Activated effector memory CD4-positive, alpha-beta T cell treated with Interleukin-2 at 50 U/mL for 16 hours (primary cell): ENCODE measurements at places on chromosomes 1 and 21.

GRCh38 chr1:93763704-93764365 is 82.2 kb upstream of the BCAR3 start:
- no peak for DNase-seq

DNA sequence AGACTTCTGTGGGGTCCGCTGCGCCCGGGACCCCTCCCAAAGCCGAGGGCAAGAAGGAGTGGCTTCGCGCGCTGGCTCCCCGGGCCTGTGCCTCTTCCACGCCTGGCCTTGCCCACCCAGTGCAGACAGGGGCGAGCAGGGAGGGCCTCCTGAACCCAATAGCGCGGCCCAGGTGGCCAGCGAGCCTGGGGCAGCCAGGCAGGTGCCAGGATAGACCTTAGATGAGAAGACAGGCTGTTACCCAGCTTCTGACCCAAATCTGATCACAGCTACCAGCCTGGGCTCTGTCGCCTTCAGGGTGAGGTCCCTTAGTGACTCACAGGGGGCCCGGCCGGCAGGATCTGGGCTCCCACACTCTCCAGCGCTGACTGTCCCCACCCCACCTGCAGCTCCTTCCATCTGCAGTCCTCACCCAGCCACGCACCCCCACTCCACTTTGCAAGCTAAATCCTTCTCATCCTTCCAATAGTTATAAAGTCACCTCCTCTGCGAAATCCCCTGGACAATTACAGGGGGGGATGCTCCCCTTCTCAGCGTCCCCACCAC is 9.6 kb downstream of the CLEC20A start:
- DNase-seq = no peak

DNA sequence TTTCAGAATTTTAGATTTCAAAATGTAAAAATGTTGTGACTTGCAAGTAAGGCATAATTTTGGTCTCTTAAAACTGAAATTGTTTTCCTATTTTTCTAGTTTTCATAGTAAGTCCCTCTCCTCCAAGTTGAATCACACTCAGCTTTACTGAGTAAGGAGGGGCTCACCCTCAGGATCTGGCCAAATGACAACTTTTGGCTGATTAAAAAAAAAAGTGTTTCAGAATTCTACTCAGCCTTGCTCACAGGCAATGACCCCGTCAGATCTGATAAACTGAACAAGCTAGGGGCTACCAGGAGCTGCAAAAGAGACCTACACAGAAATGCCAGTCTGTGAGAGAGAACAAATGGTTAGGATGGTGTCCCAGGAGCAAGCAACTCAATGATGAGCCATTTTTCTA is 159.8 kb downstream of the PBX1 start:
- DNase-seq = no peak

GRCh38 chr1:201252944-201253371 is 30.3 kb upstream of the PKP1 start:
- no peak for DNase-seq

- DNase-seq = no peak
Observed at GRCh38 chr1:24235921-24236788, 49.1 kb upstream of the IFNLR1 start.

GRCh38 chr1:167369175-167369574 is 148.5 kb downstream of the POU2F1 start:
- DNase-seq = no peak

GRCh38 chr1:109295712-109296415 is 10.9 kb downstream of the MYBPHL start:
- no peak for DNase-seq

DNA sequence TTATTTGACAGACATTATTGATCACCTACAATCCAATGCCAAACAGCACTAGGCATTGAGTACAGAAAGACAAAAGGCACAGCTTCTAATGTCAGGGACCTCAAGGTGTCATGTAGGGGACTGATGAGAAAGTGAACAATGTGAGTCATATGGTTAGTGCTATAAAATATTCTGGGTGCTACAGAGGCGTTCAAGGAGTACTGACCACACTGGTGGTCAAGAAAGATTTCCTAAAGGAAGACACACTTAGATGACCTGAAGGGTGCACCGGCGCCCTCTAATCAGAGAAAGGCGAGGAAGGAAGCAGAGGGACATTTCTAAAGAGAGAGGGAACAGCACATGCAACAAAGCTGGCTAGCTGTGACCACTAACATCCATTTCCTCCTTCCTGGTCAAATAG is 64.9 kb upstream of the F3 start:
- no peak for DNase-seq

DNA sequence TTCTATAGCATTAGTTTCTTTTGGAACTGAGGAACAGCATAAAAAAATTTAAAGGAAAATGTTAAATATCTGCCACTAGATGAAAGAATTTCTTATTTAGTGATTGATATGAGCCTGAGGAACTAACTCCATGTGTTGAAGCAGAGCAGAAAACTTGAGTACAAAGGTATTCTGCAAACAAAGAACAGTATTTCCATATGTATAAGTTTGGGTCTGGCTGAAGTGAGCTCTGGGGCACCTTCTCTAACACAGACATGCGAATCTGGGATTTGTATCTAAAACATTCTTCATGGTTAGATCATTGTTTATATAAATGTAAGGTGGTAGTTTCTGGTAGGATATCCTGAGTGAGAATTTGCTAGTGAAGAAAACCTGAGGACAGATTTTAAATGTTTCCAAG is 123.2 kb downstream of the TYW3 start:
- no peak for DNase-seq

GRCh38 chr1:1259951-1260600 is 13.6 kb upstream of the C1QTNF12 start:
- DNase-seq = no peak

DNA sequence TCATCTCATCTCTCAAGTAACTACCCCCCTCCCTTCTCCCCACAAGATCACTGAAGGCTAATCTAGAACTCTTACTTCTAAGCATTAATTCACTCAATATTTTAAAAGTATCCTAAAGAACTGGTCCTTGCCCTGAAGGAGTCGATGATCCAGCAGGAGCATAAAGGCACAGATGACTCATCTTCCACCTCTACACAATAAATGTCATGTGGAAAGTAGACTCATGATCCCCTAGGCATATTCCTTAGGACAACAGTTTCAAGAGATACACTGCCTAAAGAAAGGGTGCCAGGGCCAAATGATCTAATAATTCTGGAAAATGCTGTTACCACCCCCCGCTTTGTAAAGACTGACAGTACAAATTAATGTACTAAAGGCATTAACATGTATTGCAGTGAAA is 85.8 kb upstream of the DIRAS3 start:
- DNase-seq = no peak

DNA sequence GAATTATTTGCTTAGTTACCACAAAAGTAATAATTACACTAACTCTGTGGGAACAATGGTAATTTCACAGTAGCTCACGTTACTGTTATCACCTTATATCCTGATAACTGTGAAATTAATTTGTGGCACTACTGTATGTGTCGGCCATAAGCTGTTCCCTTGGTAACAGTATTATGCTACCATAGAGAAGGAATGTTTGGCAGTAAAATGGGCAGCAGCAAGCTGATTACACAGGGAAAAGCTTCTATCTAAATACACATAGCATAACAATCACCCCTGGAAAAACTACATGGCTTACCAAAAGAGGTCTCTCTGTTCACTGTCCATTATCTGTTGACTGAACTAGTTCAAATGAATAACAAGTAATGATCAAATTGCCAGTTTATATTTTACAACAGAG is 124.1 kb downstream of the DPYD start:
- DNase-seq = no peak

- DNase-seq = no peak
Observed at GRCh38 chr1:197660389-197660788, 114.9 kb downstream of the DENND1B start.

DNA sequence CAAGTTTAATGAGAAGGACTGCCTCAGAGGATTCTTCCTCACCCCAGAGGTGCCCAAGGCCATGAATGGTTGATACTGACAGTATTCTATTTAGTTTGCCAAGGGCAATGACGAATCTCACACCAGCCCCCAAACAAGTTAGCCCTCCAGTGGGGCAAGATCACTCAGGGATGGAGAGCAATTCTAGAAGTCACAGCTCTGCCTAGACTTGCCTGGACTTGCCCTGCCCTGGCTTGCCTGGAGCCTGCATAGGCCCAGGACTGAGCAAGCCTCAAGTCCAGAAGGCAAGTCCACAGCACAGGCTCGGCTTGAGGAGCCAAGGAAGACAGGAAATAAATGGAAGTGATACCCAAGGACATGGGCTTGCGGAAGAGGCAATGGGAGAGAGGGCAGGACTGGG is 39.5 kb upstream of the RGS16 start:
- DNase-seq = no peak
